ENCODE measurements at places on chromosomes 6 and 20. TPM values are rescaled to one million over a fixed set of nuclear protein-coding genes. Genes with fewer than 3 reads are reported as not detected.

DNA sequence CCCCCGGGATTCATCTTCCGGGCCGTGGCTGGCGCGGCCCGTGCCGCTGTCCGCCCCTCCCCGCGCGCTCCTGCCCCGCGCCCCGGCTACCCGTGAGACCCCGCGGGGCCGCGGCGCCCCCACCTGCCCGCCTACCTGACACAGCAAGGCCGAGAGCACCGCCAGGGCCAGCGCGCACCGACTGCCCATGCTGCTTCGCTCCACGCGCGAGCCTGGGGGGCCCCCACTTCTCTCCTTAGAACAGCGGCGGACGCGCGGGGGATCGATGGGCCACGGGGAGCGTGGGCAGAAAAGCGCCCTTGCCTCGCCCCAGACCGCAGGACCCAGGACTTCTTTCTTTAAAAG, 955 bp downstream of the DLL1 start:
- DNase-seq = no peak

DNA sequence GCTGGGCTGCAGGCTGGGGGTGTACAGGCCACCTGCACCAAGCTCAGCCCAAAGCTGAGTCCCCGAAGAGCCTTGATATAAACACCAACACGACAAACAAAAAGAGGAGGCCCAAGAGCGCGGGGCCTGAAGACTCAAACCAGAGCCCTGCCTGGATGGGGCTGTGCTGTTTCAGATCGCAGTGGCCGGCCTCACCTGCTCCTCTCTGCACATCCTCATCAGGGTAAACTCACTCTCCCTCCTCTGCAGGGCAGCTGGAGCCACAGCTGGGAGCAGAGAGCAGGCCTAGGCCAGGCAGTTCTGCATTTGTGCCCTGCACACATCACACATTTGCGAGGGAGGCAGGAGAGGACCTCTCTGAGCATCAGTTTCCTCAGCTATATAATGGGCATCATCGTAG, 3.7 kb upstream of the RBM38 start:
- no peak for DNase-seq

The CST4 gene
- not detected for total RNA-seq

The IPCEF1 gene
- under 0.01 TPM for total RNA-seq

The SMIM13 gene
- 12.8 TPM for total RNA-seq

The SRC gene
- total RNA-seq = 20.2 TPM

GRCh38 chr6:7058250-7058923, 49.4 kb upstream of the RREB1 start:
- DNase-seq = no peak

GRCh38 chr6:13034316-13034715, 294.0 kb downstream of the TBC1D7 start:
- DNase-seq = no peak

DNA sequence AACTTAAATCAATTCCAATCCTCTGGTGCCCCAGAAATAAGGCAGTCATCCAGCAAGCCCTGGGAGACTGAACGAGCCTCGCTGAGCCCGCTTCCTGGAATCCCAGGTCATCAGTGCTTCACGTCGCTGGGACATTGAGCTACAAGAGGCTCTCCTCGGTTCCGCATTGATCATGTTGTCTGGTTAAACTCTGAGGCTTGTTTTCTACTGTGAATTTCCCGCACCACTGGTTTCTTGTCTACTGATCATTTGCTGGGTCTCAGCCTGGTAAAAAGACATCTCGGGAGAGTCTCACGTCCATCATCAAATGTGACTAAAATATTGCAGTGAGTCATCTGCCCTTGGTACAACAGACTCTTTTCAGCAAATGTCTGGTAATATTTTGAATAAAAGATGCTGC, 569.2 kb downstream of the QKI start:
- DNase-seq = no peak

GRCh38 chr20:6439737-6440442, 317.1 kb upstream of the FERMT1 start:
- DNase-seq = no peak

DNA sequence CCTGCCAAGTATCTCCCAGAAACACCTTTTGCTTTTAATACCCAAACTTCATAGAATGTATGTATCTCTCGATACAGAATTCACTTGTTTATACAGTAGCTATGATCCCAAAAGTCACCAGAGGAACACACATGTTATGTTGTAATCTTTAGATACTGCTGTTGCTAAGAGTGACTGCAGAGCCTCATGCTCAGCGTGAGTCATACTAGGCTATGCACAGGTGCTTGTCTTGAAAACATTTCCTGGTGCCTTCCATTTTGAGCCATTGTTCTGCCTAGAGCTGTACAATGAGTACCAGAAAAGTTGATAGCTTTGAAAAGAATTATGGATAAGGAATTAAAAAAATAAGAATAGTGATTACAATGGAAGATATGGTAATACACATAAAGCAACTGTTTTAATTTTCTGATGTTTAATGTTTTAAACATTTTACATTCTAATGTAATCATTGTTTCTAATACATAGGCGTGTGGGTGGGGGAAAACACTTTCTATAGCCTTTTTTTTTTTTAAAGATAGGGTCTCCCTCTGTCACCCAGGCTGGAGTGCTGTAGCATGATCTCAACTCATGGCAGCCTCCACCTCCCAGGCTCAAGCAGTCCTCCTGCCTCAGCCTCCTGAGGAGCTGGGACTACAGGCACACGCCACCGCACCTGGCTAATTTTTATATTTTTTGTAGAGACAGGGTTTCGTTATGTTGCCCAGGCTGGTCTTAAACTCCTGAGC, 79.4 kb downstream of the CD24 start:
- no peak for DNase-seq

DNA sequence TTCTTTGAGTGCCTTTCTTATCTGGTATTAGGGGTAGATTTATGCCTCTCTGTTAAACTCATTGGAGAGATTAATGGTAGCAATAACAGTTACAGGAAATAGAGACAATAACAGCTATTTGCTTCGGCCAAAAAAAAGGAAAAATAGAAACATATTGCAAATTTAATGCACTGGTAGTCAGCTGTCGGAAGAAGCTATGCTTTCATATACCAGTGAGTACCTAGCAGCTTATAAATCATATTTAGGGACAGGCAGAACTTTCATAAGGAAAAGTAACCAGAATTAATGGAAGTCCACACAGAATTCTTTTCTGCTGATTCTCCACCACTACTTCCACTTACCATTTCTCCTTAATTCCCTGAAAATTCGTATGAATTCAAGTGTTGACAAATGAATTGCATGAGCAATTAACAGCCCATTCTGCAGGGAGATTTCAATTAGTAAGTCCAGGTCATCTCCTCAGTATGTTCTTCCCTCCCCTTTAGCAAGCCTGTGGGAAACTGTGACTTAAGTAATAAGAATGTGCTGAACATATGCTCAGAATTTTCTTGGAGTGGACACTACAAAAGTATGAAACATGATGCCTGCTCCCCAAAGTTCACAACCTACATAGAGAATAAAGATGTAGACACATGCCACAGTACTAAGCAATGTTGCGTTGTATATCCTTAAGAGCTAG, 196.7 kb upstream of the KCNQ5 start:
- DNase-seq = no peak

The OPRM1 gene
- total RNA-seq = not detected

- DNase-seq = no peak
Measured at GRCh38 chr6:156729248-156729647, 47.9 kb upstream of the ARID1B start.

DNA sequence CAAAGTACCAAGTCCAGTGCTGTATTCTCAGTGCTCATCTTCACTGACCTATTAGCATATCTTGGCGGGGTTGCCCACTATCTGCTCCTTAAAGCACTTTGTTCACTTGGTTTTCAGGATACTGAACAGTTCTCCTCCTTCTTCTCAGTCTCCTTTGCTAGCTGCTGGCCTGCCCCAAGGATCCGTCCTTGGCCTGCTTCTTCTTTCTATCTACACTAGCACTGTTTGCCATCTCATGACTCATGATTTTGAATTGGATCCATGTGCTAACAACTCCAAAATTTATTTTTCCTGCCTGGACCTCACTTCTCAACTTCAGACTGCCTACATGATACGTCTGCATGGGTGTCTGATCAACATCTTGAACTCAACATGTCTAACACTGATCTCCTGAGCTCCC, 15.5 kb downstream of the TPD52L1 start:
- no peak for DNase-seq

DNA sequence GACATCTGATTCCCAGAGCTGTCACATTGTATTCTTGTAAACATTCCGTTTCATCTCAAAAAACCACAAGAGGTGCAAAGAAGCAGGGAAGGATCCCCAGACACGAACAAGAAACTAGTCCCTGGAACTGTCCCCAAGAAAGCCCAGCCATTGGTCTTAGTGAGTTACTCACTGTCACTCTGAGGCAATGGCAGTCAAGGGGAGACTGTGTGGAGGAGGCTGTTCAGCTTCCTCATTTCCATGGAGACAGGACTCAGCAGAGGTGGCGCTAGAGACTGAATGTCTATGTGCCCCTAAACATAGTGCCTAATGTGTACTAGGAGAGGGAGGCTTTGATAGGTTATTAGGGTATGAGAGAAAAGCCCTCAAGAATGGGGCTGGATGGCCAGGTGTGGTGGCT, 11.1 kb downstream of the ULBP1 start:
- no peak for DNase-seq

DNA sequence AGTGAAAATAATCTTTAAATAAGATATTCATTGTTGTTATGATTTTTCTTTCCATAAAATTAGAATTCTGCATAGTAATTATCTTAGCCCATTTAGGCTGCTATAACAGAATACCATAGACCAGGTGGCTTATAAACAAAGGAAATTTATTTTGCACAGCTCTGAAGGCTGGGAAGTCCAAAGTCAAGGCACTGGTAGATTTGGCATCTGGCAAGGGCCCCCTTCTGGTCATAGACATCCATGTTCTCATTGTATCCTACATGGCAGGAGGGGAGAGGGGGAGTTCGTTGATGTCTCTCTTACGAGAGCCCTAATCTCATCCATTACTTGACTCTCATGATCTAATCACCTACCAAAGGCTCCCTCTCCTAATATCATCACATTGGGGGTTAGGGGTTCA, 175.0 kb upstream of the CCN2 start:
- no peak for DNase-seq

The TSBP1 gene
- total RNA-seq = not detected

DNA sequence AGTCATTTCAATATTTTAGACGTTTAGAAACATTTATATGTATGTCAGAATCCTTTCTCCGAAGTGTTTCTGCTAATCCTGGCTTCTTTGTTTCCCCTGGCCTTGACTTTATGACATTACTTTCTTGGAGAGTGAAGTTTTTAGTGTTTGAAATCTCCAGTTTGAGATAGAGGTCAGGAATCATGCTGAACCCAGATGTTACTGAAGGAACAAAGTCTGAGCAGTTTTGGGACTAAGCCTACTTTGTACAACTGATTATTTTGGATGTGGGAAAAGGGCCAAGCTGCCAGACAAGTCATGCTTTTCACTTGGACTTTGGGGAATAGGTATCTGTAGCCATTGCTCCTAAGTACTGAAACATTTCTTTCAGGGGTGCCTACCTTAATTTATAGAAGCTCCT, 2.3 kb downstream of the RNF144B start:
- no peak for DNase-seq

The TRIM31 gene
- total RNA-seq = not detected
